ENCODE measurements at places on chromosomes 7 and 10.

- no peak for DNase-seq
Observed at GRCh38 chr7:25180592-25180923, 47.7 kb downstream of the NPVF start.

DNA sequence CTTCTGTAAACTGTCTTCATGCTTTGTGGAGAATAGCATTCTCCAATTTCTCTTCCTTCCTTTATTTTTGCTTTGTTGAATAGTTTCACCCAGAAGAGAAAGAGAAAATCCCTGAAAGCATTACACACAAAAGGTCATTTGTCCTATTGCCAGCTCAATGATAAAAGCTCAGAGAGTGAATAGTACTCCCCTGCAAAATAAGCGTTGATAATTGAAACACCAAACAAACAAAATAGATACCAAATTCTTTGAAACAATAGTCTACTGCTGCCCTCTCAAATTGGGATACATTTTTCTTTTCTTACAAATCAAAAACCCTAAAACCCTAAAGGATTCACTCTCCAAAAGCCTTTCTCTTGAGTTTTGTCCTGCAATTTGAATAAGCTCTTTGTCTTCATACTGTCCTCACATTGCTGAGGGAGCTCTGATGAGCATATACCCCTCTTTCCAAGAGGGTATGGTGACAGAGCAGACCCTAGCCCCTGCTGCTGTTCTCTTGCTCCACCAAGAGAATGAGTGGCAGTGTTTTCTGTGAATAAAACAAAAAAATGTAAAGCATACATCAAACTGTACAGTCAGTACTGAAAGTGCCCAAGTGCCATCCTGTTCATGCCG is 134.4 kb downstream of the CSTF2T start:
- DNase-seq = no peak

- DNase-seq = no peak
Observed at GRCh38 chr7:126790763-126791162, 462.0 kb downstream of the GRM8 start.

- DNase-seq = no peak
Observed at GRCh38 chr7:27053153-27053552, 42.6 kb downstream of the HOXA1 start.

DNA sequence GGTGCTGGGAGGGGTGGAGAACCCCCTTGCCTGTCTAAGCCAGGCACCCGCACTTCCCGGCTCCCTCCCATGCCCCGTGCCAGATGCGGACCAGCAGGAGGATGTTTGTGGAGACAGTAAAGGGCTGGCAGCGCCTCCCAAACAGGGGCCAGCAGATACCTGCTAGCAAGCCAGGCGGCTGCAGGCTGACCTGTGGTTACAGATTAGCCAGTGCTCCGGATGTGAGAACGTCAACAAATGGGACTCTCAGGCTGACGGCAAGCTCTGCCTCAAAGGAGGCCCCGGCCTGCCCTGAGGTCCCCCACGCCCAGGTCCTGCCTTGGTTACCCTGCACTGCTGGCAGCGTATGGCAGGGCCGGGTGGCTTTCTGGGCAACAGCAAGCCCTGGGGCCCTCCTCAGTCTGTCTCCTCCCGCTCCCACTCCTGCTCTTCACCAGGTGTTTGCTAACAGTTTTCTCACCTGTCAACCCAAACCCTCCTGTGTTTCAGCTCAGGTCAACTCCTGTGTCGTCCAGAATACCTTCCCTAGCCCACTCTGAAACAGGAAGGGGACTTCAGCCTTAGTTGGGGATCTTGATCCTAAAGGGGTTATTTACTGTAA is 85.4 kb downstream of the NEURL1 start:
- DNase-seq = no peak

GRCh38 chr10:96252730-96253129 is 18.6 kb downstream of the BLNK start:
- DNase-seq = no peak

DNA sequence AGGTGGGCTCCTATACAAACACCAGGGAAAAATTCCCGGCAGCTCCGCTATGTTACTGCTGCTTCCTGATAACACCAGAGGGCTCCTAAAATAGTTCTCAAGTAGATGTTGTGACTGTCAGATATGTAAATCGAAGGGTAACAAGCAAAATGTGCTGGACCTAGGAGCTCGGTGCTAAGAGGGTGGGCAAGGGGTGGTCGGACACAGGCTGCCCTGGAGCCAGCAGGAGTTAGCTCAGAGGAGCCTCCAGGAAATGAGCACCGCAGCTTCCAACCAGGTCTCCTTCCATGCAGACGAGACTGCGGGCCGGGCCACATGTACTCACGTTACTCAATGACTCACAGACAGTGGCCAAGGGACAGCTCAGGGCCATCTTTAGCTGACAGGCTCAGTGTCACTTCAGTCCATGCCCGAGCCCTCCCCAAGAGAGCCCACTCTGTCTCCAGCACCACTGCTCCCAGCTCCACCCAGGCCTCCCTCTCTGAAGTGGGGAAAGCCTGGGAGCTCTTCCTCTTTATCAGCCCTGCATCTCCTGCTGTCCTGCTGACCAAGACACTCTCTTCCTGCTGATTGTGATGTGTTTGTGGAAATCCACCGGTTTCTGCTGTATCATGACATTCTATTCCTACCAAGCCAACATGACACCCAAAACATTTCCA is 37.2 kb upstream of the TMEM273 start:
- DNase-seq = no peak

GRCh38 chr10:116138897-116139296 is 134.1 kb downstream of the GFRA1 start:
- no peak for DNase-seq

All from activated CD8-positive, alpha-beta memory T cell treated with anti-CD3 and anti-CD28 coated beads, Interleukin-2, amount 10 ng/mL, durations not matched to agents 7 days and 5 days (primary cell).